ENCODE measurements at places on chromosomes 6 and 20.

- no peak for DNase-seq
Observed at GRCh38 chr6:153150752-153151440, 19.8 kb upstream of the RGS17 start.

- no peak for DNase-seq
Observed at GRCh38 chr20:10508468-10509251, 73.6 kb downstream of the SLX4IP start.

- DNase-seq = no peak
Observed at GRCh38 chr20:23072892-23073586, 13.1 kb downstream of the CD93 start.

- peak; percentile 0 for DNase-seq
Observed at GRCh38 chr6:95431637-95432228, 145.6 kb upstream of the MANEA start.

DNA sequence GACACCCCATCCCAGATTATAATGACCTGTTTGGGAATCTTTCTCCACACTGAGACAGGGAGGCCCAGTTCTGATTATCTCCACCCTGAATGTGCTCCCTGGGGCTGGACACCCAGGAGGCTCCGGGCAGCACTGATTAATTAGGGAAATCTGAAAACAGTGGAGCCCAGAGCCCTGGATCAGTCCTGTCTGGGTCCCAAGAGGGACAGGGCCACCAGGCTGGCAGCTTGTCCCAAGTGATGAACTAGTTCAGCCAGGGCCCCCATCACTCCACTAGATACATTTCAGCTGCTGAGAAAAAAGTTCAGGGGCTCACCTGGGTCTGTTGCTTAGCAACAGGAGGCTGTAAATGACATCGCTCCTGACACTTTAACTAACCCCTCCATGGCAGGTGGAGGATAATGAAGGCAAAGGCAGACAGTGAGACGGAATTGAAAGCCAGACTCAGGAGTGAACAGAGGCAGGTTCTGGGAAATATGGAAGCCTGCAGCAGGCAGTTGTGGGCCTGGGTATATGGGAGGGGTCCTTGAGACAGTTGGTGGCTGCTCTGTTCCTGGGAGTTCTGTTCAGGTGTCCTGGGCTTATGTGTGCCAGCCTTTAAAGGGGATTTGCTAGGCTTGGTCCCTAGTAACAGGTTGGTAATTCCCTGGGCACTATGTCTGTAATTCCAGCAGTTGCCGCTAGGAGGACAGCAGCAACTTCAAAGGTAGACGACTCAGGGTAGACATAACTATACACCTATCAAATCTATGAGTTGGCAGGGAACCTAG lies 78.3 kb upstream of the CTNNBL1 start:
- peak; percentile 30 for DNase-seq

DNA sequence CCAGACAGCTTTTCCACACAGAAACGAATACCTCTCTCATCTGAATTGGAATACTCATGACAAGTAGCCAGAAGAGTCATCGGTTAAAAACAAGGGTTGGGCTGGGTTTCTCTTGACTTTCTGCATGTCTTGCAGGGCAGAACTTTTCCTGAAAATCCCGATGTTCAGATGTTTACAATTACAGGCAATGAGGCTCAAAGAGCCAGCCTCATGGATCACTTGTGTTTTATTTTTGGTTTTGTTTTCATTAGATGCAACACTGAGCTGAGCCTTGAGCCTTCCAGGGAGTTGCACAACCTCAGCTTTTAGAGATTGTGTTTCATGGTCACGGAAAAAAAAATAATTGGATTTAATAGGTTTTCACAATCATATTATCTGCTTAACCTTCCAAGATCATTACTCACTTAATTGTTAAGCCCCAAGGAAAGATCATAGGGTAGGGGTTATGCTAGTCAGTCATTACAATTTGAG lies 288.1 kb upstream of the PRDM1 start:
- DNase-seq = no peak

DNA sequence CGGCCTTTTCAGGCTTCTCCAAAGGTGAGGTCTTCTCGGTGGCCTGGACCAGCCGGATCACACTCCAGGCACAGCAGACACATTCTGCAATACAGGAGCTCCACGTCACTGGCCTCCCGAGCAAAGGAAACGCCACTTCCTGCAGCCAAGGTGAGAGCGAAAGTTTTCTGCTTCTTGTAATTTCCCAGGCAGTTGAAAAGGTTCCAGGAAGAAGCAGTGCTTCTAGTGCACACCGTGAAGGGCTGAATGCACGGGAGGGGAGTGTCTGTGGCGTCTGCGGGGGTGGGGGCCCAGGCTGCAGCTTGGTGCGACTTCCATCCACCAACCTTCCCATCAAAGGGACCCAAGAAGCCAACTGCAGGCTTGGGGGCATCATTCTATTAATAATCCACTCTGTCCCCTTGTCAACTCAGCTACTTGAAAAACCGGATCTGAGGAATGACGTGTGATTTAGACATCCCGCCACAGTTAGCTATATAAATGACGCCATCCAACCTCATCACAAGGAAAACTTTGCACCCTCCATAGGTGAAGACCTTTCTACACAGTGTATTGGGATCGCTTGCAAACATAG lies 61.1 kb downstream of the NFATC2 start:
- peak; percentile 30 for DNase-seq

DNA sequence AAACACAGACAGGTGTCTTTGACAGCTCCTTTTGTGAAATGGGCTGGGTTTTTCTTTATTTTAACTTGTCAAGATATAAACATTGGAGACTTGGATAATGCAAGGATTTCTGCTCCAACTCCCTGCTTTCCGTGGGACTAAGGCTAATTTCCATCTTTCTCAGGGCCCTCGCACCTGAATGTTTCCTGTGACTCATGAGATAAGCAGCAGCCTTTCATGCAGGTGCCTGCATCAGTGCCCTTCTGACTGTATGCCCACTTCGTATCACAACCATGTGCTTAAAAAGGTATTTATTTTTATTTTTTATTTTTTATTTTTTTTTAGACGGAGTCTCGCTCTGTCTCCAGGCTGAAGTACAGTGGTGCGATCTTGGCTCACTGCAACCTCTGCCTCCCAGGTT lies 736.1 kb downstream of the DOK5 start:
- no peak for DNase-seq

All from stimulated activated CD4-positive, alpha-beta T cell treated with anti-CD3 and anti-CD28 coated beads, Interleukin-1b, Interleukin-23, amount 100 ng/mL, for 24 hours (primary cell).